Activated T-cell treated with anti-CD3 and anti-CD28 coated beads, Interleukin-2, amount 50 U/mL, for 4 hours (primary cell): ENCODE measurements at places on chromosomes 5 and 9.
A peak's percentile ranks its signal among the peaks of the same experiment; 100 is the strongest.

- peak; percentile 81 for DNase-seq
Observed at GRCh38 chr5:175517824-175518450, 39.6 kb downstream of the SFXN1 start.

GRCh38 chr9:105264380-105264779 is 19.9 kb downstream of the SLC44A1 start:
- no peak for DNase-seq

DNA sequence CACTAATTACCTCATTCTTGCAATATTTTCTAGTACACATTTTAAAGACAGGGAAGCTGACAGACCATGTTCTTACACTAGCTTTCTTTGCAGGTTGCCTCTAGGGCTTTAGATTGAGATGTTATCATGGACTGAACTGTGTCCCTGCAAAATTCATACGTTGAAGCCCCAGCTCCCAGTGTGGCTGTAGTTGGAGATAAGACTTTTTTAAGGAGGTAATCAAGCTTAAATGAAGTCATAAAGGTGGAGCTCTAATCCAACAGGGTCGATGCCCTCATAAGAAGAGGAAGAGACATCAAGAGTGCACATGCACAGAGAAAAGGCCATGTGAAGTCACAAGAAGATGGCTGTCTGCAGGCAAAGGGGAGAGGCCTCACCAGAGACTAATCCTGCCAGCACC is 471.2 kb upstream of the ACTBL2 start:
- no peak for DNase-seq

DNA sequence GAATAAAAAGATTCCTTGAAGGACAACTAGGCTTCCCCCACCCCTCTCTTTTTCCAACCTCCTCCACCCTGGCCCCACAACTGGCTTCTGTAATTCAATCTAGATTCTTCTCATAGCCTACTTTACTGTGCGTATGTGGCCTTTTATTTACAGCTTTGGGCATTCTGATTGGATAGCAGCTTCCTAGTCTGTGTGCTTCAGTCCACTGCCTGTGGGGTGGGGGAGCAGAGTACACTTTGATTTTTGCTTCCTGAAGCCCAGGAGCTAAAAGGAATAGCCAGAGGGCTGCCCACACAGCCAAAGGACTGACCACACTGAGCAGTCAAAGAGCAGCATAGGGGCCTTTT is 30.4 kb downstream of the RUSC2 start:
- DNase-seq = no peak

DNA sequence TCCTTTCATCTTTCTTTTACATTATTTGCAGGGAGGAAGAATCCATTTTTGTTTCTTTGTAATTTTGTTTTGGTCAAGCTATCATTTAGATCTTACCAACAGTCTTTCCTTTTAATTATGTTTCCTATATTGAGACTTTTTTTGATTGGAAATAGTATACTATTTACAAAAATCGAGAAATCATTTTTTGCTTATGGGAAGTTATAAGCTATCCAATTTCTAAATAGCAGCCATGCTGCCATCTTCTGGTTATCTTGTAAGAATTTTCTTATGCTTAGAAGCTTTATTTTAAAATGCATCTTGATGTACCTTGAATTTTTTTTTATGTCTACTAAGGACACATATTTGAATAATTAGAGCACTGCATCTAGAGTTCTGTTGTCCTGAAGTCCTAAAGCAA is 821.2 kb downstream of the PTPRD start:
- no peak for DNase-seq

GRCh38 chr5:146342882-146343865 is 4.5 kb downstream of the POU4F3 start:
- DNase-seq = no peak

DNA sequence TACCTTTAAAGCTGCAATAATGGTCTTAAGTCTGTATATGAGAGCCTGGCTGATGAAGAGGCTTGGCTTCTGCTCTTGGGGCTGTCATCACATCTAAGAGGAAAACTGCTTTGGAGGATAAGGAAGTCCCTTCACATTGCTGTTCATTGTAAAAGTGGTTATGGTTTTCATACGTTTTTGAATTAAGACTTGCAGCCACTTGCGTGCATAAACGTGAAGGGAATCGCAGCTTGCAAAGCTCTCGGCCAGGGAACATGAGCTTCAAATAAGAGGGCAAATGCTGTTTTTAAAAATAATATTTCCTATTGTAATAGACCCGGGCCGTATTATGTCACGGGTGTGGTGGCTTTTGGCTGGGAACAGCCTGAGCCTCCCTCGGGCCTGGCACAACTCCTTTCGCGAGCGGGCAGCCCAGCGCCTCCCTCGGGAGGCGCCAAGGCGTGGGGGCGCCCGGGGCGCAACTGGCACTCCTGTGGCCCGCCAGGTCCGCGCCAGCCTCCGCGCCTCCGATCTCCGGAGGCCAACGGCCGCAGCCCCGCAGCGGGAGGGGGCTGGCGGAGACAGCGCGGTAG is 538 bp upstream of the ARHGEF28 start:
- DNase-seq = no peak

DNA sequence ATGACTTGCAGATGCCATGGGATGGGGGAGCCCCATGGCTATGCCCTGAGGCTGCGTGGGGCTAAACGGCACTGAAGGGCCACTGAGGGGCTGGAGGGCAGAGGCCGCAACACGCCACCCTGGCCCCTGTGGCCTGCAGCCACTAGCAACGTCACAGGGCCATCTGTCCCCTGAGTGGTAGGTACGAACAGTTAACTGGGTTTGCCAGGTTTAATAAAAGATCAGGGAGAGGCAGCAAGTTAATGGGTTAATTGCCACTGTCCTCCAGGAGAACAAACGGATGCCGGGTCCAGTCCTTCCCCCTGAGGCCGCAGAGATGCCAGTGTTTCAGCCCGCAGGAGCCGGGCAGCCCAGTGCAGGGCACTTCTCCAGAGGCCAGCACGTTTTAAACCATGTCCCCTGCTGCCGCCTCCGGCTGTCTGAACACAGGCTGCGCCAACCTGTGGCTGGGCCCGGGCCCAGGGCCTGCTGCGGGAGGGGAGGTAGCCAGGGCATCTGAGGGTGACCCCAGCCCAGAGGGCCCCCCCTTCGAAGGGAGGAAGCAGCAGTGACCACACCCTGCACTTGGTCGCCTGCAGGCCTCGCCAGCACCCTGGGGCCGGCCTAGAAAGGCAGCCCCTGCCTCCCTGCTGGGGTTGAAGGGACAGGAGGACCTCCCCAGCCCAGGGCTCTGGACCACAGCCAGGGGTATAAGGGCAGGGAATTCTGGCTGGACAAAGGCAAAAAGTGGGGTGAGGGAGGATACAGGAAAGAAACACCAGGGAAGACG is 227.3 kb downstream of the FANCC start:
- no peak for DNase-seq

GRCh38 chr5:92267830-92268229 is 884.7 kb upstream of the ARRDC3 start:
- no peak for DNase-seq
